Non-pigmented ciliary epithelial cell (primary cell): ENCODE measurements at places on chromosomes 6 and 20.

DNA sequence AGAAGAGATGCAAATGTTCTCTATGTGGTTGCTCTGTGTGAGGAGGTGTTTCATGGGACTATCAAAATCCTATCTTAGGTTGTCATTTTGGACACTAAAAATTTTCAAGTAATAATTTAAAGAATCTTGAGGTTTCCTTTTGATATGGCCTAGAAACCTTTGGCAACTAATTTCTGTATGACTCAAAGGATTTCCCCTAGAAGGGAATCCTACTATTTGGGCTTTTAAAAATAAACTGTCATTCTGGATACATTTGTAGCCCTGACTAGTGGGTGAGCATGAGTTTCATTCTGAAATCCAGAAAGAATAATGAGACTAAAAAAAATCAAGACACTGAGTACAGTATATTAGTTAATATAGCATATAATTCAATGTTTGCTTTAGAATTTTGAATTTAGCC lies 25.5 kb upstream of the RAB23 start:
- DNase-seq = no peak

GRCh38 chr6:134281388-134281787 lies 36.5 kb downstream of the SGK1 start:
- no peak for DNase-seq

DNA sequence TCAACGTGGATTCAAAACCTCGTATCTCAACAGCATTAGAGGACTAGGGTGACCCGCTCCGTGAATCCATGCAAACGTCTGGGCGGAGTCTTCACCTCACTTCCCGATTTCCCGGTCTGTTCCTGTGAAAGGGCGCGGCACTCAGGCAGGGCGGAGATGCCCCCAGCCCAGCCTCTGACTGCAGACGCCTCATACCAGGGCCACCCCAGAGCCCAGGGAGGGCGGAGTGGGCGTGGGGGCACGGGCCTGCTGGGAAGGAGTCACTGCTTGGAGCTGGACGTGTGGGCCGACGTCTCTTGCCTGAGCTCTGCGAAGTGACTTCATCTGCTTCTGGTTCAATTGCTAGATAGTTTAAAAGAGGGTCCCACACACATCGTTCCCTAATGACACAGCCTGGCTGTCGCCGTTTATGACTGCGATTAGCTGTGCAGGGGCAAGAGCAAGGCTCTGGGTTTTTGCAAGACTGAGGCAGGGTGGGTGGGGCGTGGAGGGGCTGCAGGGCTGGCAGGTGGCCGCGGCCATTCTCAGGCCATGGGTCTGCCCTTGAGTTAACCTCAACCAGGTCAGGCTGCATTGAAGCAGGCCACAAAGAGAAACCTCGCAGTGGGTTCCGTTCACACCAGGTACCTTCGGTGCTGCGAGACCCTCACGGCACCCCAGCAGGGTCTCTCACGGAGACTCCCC lies 15.0 kb downstream of the SMOC2 start:
- DNase-seq = no peak

GRCh38 chr6:39898625-39899024 lies 35.6 kb downstream of the MOCS1 start:
- no peak for DNase-seq

- DNase-seq = no peak
Observed at GRCh38 chr6:50848989-50849795, 30.5 kb downstream of the TFAP2B start.

- DNase-seq = no peak
Observed at GRCh38 chr6:167546611-167547327, 221.9 kb downstream of the TTLL2 start.

- DNase-seq = no peak
Observed at GRCh38 chr20:16476032-16476431, 97.2 kb downstream of the KIF16B start.

DNA sequence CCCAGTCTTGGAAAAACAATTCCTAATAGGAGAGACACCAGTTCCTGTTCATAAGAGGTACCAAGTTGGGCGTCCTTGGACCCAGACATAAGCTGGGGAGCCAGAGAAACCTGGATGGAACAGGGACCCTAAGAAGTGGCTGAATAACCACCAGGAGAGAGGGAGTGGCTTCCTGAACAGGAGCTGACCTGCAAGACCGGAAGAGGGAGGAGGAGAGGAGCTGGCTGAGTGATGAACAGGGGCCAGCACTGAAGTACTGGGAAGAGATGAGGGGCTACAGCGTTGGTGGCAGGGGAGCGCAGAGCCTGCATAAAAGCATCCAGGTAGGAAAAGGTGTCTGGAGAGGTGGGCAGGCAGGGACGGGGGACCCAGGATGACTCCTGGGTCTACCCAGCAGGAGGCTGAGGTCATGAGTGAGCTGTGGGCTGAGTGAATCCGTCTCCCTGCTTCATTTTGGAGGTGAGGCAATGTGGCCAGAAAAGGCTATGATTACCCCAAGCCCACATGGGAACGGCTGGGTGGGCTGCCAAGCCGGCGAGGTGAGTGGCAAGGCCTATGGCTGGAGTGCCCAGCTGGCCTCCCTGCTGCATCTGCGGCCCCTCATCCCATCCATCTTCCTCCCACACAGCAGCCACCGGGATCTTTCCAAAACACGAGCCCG lies 34.4 kb upstream of the ZFAND3 start:
- DNase-seq = no peak

GRCh38 chr20:19211661-19212468 lies 577 bp upstream of the SLC24A3 start:
- DNase-seq = no peak

GRCh38 chr6:142542704-142543233 lies 241.0 kb downstream of the ADGRG6 start:
- DNase-seq = peak; percentile 18

DNA sequence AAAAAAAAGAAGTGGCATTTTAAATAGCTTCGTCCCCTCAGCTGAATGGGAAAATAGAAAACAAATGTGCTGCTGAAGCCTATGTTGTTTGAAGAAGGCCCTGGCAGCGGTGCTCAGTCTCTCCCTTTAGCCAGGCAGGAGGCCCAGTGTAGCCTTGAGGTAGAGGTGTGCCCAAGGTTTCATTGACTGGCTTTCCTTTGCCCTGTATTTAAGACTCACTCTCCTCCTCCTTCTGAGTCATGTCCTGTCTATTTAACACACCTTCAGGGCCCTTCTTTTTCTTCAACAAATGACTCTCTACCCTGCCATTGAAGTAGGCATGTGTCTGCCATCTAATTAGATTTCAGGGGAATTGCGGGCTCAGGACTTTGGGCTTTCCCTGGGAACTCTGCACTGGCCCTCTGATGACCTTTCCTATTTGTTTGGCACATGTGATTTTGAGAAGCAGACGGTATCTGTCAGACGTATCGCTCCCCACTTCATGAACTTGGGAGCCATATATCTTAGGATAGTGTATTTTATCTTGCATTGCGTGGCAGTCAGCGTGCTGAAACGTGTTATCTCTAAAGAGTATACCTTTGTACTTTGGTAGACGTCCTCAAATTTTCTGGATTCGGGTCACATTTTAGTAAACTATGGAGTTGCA lies 4.3 kb downstream of the TJAP1 start:
- DNase-seq = no peak

DNA sequence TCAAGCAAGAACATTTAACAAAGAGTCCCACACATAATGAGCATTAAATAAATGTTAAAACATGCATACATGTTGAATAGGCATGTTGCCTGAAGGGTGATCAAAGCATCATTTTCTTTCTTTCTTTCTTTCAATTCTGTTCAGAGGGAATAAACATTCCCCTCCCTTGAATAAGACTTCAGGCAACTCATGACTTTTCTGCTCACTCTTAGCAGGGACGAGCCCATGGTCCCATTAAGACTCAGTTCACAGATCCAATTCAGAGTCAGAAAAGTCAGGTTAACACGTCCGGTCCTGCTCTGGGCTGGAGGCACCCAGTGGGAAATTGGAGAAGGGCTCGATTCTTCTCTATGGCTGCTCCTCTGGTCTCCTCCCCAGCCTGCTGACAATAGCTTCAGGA lies 181.7 kb downstream of the ZNF217 start:
- DNase-seq = no peak

- DNase-seq = no peak
Observed at GRCh38 chr20:57654998-57655808, 35.0 kb upstream of the ZBP1 start.

DNA sequence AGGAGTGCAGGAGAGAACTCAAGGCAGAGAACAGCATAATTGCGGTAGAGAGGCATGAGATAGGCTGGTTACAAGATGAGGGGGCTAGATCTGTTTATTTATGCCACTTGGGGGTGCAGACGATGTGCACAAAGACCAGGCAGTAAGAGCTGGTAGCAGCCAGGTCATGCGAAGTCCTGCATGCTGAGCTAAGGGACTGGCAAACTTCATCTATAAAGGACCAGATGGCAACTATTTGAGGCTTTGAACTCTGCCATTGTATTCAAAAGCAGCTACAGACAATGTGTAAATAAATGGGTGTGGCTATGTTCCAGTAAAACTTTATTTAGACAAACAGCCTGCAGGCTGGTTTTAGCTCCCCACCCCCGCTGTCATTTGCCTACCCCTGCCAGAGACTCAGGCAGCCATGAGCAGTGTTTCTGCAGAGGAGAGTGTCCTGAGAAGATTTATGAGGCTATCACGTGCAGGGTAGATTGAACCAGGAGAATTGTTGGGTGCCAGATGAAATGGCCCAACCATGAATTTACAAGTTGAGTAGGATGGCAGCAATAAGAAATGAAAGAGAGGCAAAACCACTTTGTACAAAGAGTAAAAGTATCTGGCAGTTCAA lies 253.4 kb upstream of the MOCS1 start:
- DNase-seq = no peak

- peak; percentile 83 for DNase-seq
Observed at GRCh38 chr20:10848810-10849370, 175.1 kb upstream of the JAG1 start.

GRCh38 chr6:166658115-166658791 lies 31.2 kb upstream of the RPS6KA2 start:
- no peak for DNase-seq

GRCh38 chr6:6742535-6742934 lies 154.0 kb downstream of the LY86 start:
- no peak for DNase-seq

GRCh38 chr6:47319867-47320266 lies 10.2 kb upstream of the TNFRSF21 start:
- DNase-seq = no peak

GRCh38 chr6:125918681-125919566 lies 37.6 kb upstream of the HINT3 start:
- peak; percentile 60 for DNase-seq

GRCh38 chr6:122389704-122390372 lies 9.6 kb upstream of the HSF2 start:
- no peak for DNase-seq

DNA sequence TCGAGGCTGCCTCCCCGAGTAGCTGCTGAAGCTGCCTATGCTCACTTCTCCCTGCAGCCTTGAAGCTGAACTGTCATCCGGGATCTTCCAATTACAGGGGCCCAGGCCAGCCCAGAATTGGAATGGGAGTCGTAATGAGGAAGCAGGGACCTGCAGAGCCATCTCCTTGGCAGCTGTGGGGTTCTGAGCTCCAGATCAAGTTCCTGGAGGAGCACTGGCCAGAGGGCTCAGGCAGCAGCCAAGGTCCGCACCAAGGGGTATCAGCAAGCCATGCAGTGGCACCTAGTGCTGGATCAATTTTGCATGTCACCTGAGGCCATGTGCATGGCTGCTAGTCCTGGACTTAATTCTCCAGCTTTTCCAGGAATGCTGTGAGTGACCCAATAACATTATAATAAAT lies 163.2 kb upstream of the TSHZ2 start:
- no peak for DNase-seq

- no peak for DNase-seq
Observed at GRCh38 chr20:59581993-59582679, 22.2 kb upstream of the PHACTR3 start.

- DNase-seq = no peak
Observed at GRCh38 chr20:43389211-43389610, 68.5 kb upstream of the SRSF6 start.

DNA sequence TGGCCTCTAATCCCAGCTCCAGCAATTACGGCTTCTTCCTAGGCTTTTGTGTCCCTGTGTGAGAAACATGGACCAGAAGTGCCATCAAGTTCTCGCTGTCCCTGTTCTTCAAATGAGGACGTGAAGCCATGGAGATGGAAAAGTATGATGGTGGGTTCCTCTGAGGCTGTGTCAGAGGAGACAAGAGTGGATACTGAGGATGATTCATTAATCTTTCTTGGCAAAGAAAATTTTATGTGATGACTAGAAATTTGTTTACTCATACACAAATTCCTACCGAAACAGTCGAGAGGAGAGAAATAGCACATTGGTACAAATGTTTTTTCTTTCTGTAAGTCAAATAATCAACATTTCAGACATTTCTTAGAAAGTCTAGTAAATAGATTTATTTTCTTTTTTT lies 35.0 kb upstream of the PNRC1 start:
- no peak for DNase-seq

- peak; percentile 26 for DNase-seq
Observed at GRCh38 chr6:132142768-132143167, 191.6 kb upstream of the CCN2 start.

- DNase-seq = no peak
Observed at GRCh38 chr20:32285621-32286371, 8.3 kb downstream of the KIF3B start.

GRCh38 chr6:131784561-131784960 lies 23.3 kb upstream of the ENPP1 start:
- DNase-seq = no peak

DNA sequence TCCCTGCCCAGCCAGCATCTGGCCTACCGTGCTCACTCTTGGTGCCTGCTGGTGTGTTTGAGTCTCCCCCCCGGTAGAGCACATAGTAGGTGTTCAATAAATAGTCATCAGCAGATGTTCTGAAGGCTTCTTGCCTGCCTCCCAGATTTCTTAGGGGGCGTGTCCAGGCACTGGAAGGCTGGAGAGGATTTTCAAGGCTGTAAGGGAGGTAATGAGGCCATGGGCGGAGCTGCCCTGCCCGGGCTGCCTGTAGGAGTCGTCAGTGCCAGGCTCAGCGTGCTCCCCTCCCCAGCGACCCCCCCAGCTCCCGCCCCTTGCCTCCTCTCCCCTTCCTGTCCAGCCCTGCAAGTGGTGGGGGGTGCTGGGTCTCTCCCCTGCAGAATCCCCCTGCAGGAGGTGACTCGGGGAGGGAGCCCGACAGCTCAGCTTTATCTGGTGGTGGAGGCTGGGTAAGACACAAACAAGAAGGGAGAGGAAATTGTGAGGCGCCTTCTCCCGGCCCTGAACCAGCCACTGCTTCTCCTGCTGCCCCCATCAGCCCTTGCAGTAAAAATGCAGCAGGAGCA lies 55.9 kb downstream of the BCAS4 start:
- no peak for DNase-seq
